ENCODE measurements at places on chromosomes 5 and 9.

DNA sequence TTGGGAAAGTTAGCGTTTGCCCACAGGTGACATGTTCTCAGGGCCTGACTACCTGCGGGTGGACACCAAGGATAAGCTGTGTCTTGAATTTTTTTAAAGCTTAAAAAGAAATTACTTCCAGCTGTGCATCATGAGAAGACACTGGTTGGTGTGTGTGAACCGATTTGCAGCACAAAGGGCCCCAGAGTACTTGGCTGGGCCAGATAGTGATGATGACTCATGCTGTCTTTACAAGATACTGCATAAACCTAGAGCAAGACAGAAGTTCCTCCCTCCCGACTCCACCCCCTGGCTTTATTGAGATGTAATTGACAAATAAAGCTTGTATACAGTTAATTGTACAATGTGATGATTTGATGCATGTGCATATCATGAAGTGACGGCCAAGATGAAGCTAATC is 212.8 kb downstream of the NXNL2 start:
- peak; percentile 88 for DNase-seq

- DNase-seq: no peak
Measured at GRCh38 chr9:91847581-91848091, 102.4 kb downstream of the ROR2 start.

GRCh38 chr5:32445287-32445758 is 783 bp upstream of the ZFR start:
- no peak for DNase-seq

DNA sequence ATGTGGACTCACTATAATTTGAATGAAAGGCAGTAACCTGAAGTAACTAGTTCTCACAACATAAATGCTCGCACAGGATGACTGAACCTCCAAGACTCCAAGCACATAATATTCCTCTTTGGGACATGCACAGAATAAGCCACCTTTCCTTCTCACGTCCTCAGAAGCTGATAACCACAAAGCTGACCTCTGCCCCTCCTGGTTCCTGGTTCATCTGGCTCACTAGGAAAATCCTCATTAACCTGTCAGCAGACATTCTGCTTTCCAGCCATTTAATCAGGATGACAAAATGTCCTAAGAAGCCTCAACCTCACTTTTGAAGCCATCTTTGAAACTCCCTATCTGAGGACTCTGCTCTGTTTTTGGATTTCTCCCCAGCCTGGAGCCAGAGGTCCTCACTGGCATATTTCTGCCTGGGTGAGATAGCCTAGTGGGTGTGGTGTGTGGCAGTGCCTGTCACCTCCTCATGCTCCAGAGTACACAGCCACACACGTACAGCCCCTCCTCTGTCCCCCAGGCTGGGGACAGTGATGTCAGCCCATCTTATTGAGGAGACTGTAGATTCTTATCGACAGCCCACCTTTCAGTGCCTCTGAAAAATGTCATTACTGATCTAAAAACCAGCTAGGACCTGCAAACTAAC is 10.3 kb downstream of the ANKH start:
- DNase-seq: no peak

GRCh38 chr9:117278471-117279035 is 136.3 kb downstream of the ASTN2 start:
- DNase-seq: no peak

DNA sequence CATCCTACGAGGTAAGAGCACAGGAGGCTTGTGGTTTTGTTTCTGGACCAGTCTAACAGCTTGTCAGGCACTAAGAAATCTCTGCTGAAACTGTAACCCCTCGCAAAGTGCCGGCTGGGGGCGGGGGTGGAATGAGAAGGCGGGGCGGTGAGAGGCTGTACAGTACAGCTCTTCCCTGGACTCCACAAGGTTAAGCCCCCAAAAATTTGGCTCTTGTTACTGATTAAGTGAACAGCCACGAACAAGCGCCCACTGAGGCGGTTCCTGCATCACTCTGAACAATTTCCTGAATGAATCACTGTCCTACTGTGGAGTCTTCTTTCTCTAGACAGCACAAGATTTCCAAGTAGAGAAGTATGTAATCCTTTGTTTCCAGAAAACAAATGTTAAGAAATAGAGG is 6.8 kb downstream of the FBP2 start:
- DNase-seq: no peak

DNA sequence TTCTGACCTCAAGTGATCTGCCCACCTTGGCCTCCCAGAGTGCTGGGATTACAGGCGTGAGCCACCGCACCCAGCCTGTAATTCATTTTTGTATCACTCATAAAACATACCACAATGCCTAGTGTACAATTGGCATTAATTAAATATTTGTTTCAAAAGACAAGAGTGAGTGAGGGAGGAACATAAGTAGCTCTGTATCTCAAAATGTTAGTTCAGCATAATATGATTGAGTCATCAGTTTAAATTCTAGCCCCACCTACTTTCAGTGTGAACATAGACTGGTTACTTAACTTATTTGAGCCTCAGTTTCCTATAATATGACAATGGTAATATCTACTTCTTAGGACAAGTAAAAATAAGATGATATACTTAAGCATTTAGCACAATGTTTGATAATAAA is 26.9 kb downstream of the INVS start:
- DNase-seq: no peak

- no peak for DNase-seq
Measured at GRCh38 chr5:154435226-154435625, 10.6 kb upstream of the SAP30L start.

DNA sequence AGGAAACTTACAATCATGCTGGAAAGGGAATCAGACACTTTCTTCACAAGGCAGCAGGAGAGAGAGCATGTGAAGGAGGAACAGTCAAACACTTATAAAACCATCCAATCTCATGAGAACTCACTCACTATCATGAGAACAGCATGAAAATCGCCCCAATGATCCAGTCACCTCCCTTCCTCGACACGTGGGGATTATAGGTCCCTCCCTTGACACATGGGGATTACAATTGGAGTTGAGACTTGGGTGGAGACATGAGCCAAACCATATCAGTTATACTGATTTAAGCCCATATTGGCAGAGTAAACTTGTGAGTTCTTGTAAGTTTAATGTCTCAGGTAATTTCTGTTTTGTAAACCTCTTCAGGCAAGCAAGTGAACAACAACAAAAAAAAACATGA is 70.8 kb downstream of the ERAP1 start:
- DNase-seq: no peak
